Activated effector memory CD4-positive, alpha-beta T cell treated with anti-CD3 and anti-CD28 coated beads, Interleukin-2, amount 50 U/mL, for 16 hours (primary cell): ENCODE measurements at places on chromosomes 13 and 19.

DNA sequence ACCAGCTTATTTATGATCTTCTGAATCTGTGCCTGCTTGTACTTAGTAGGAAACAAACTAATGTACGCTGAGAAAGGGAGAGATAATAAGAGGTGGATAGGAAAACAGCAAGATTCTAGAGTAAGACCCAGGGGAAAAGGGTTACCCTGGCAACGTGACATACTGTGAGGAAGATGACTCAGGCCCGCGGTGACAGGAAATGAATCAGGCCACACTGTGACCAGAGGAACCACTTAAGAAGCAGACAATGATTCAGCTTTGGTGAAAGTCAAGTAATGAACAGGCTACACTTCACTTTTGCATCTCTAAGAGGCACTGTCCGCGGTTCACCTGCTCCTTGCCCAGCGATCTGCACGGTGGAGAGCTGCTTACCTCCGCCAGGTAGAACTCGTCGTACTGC is 158.2 kb downstream of the NALCN start:
- peak; percentile 76 for DNase-seq

GRCh38 chr13:70107125-70107497 is 515 bp upstream of the ATXN8OS start:
- DNase-seq: no peak

DNA sequence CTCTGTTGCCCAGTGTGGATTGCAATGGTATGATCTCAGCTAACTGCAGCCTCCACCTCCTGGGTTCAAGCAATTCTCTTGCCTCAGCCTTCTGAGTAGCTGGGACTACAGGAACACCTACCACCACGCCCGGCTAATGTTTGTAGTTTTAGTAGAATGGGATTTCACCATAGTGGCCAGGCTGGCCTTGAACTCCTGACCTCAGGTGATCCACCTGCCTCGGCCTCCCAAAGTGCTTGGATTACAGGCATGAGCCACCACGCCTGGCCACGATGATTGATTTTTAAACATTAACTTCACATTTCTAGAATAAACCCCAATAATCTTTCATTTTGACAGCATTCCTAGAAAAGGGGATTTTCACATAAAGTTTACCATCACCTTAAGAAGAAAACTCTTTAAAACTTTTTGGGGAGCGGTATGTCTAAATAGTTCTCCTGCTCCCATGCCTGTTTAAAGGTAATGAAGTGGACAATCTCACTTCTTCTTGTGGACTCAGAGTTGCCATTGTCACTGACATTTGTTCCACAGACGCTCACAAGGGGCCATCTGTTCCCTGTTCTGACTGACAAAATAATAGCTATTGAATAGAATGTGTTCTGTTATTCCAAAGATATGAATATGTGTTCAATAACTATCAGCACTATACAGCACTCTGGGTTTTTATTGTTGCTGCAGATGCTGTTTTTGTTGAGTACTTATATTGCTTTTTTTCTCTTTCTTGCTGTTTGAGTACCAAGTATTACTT is 66.1 kb upstream of the C1QTNF9B start:
- no peak for DNase-seq

- no peak for DNase-seq
Measured at GRCh38 chr19:55593096-55593772, 6.1 kb downstream of the FIZ1 start.

GRCh38 chr19:48487948-48488347 is 18.8 kb downstream of the CYTH2 start:
- DNase-seq: no peak

- no peak for DNase-seq
Measured at GRCh38 chr13:97313551-97314260, 91.6 kb downstream of the MBNL2 start.

GRCh38 chr19:7668842-7669241 is at the start of gene RETN:
Gene RETN (plus strand): TSS chr19:7669049. CDS start chr19:7669327, 278 bp downstream.
- DNase-seq: no peak

- no peak for DNase-seq
Measured at GRCh38 chr19:4482721-4483364, 10.7 kb downstream of the HDGFL2 start.

DNA sequence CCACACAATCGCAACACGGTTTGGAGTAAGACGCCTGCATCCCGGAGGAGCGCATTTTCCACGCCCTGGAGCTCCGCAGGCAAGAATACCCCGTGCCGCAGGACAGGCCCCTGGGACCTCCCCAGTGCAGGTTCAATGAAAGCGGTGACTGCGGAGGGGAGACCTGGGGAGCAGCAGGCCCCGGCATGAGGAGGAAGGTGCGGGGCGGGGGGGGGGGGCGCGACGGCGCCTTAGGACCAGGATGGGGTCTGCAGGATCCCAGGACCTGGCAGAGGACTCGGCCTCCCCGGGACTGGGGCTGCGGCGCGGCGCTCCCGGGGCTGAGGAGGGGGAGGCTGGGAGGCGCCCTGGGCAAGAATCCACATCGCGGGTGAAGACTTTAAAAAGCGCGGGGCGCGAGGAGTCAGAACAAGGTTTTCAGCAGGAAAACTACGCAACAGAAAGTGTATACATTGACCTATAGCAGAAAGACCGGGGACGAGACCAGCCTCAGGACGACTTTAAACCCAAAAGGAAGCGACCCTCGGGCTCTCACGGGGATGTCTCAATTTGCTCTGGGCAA is 432 bp downstream of the ZNF611 start:
- no peak for DNase-seq

DNA sequence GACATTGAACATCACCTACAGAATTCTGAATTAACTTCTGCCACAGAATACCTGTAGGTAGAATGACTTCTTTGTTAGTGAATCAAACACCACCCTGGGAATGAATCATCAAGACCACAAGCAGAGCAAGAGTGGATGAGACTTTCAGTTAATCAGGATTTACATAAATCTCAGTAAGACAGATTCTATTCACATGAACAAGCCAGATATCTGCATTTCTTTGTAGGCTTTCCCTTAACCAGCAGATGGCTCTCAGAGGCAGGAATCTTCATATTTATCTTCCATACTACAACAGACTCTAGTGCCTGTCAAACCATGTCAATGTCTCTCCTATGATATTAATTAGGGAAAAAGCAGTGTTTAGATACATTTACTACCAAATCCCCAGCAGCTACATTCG is 412.1 kb downstream of the KLF12 start:
- no peak for DNase-seq

- no peak for DNase-seq
Measured at GRCh38 chr13:95833719-95834118, 156.8 kb downstream of the DNAJC3 start.

DNA sequence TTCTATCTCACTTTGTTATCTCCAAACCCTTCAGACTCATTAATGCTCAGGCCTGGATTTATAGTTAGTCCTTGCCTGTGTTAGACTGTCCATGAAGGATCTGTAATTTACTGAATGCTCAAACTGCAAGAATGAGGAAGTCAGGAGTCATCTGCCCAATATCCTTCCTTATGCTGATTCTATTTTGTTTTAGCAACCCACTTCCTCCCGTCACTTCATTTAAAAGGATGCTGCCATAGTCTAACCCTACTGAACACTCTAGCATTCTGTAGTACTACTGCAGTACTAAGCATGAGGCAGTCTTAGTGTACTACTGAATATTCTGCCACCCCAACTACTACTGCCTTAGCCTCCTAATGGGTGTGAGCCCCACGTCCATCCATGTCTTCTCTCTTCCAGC is 1.5 kb downstream of the FCAR start:
- DNase-seq: no peak

DNA sequence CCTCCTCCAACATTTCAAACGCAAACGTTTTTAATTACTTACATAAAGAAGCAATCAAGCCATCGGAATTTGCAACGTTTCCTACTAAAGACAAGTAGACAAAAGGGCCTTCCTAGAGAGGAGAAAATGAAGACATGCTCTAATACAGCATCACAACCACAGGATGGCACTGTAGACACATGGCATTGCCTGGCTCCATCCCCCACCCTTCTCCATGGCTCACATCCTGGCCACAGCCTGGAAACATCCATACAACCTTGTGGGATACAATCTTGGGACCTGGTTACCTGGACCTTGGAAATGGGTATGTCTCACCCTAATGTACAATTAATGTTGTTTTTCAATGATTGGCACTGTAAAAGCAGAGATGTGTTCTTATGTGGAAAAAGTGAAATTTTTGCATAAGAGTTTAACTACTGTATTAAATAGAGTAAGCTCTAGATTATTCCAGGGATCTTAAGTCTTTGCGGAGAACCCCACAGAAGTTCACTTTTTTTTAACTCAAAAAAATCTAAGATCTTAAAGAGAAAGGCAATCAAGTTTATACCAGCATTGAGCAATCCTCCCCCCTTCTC is 21.5 kb downstream of the EBPL start:
- peak; percentile 65 for DNase-seq

GRCh38 chr19:5534787-5535586 is 32.8 kb downstream of the TINCR start:
- peak; percentile 62 for DNase-seq

GRCh38 chr13:73062468-73062867 is 3.7 kb downstream of the KLF5 start:
- DNase-seq: no peak

DNA sequence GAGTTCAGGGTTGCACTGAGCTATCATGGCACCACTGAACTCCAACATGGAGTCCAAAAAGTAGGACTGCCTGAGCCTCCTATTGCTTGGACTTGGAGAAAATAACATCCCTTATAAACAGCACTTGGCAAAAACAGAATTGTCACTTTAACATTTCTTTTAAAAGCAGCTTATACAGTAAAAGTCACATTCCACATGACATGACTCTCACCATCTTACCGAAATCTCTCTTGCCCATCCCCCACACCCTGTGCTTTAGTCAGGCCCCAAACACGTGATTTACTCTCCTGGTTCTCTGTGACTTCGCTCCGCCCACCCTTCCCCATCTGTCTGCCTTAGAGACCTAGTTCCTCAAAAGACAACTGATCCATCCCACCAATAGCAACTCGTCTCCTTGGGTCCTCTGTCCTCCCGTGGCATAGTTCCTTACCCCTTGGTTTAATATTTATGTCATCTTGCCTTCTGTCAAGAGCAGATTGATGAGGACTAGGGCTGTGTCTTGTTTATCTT is 4.6 kb downstream of the SAFB start:
- no peak for DNase-seq

- no peak for DNase-seq
Measured at GRCh38 chr19:18616023-18616422, 3.4 kb downstream of the TMEM59L start.

DNA sequence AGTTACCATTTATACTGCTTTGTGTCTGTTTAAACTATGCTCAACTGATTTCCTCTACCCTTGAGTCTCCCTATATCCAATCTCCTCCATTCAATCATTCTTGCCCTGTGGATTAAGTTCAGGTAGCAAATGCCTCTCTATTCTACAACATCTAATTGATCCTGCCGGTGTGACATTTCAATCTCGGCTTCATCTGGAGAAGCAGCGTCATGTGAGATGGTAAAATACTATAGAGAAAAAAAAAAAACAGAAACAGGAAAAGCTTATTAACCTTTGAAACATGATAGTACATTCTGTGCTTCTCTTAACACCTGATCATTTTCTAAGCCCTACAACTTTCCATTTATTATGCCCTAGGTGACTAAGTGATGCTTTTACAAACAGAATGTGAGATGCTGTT is 89.4 kb downstream of the KCTD12 start:
- DNase-seq: no peak

DNA sequence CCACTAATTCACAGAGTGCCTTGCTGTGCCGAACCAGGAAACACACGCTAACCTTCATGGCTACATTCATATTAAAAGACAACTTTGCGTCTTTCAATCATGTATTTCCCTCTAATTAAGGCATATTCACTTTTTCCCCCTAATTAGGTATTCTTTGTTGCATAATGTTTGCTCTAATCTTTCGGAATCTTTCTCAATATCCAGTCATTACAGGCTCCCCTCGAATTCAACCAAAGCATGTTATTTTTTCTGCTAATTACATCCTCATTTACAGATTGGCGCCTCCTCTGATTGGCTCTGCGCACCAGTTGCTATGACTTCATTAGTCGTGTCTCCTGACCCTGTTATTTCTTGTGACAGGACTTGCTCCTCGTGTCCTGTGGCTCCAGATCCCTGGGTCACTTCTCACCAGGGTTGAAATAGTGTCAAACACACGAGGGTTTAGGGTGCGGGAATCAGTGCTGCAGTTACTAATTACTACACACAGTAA is 226.7 kb upstream of the TSHZ3 start:
- DNase-seq: no peak

- no peak for DNase-seq
Measured at GRCh38 chr19:31527443-31527842, 178.2 kb upstream of the TSHZ3 start.

GRCh38 chr19:48253999-48254398 is 1.7 kb downstream of the CARD8 start:
- DNase-seq: no peak

GRCh38 chr13:101982903-101983302 is 418.9 kb downstream of the FGF14 start:
- DNase-seq: no peak

DNA sequence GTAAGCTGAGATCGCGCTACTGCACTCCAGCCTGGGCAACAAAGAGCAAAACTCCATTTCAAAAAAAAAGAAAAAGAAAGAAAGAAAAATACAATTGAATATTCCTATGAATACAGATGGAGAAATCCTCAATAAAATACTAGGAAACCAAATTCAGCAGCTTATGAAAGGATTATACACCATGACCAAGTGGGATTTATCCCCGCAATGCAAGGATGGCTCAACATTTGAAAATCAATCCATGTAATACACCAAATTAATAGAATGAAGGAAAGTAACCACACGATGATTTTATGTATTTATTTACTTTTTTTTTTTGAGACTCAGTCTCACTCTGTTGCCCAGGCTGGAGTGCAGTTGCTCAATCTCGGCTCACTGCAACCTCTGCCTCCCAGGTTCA is 19.5 kb upstream of the TM6SF2 start:
- DNase-seq: no peak

DNA sequence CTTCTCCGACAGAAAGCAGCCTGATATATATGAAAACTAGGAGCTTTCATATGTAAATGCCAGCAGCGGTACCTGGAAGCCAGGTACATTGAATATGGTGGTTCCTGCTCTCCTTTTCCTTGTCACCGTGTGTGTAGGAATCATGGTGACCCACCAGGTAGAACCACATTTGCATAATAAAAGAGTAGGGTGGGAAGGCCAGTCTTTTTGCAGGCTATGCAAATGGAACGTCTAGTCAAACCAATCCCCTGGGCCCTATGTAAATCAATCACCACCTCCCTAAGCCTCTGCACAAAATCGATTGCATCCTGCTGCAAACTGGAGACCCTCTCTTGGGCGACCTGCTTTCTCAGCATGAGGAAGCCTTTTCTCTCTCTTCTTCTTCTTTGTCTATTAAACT is 22.2 kb upstream of the ZNF181 start:
- DNase-seq: no peak

- peak; percentile 70 for DNase-seq
Measured at GRCh38 chr19:35609851-35610353, 2.6 kb upstream of the HAUS5 start.

DNA sequence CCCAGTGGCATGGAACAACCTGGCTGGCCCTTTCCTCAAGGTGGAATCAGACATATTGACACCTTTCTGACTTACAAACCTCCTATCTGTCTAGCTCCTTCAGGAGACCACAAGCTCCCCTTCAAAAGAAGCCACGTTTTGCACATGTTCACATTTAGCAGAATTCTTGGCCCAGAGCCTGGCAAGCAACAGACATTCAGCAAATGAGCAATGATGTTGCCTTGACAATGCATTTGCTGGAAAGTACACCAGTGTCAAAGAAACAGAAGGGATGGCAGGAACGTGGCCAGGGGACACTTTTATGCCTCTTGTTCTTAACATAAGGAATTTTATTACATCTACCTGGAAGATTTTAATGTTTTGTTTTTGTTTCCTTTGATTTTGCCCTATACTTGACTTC is 85.5 kb upstream of the FGF14 start:
- DNase-seq: no peak

GRCh38 chr19:48424694-48425219 is 21.0 kb upstream of the GRWD1 start:
- DNase-seq: no peak
